Putamen (tissue), 1 donor: ENCODE measurements at places on chromosomes 2 and 18.

GRCh38 chr2:68829749-68830148, 41.4 kb downstream of the BMP10 start:
- DNase-seq: no peak

- no peak for DNase-seq
Observed at GRCh38 chr18:7803956-7804469, 236.9 kb downstream of the PTPRM start.

- DNase-seq: no peak
Observed at GRCh38 chr2:75066121-75066902, 107.9 kb downstream of the POLE4 start.

DNA sequence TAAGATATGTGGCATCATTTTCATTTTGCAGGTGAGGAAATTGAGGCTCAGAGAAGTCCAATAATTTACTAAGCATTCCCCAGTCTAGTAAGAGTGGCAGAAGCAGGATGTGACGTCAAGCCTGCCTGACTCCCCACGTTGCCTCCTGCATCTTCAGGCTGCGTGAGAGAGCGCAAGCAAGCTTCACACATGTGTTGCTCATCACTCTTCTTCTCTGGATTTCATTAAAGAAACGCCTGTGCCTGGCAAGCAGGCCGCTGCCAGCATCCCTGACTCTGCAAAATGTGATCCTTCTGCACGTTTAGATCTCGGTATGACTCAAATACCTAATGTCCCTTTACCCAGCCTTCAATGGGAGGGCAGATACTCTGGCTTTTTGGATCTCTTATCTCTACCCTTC, 96.8 kb downstream of the PRKCE start:
- DNase-seq: no peak

DNA sequence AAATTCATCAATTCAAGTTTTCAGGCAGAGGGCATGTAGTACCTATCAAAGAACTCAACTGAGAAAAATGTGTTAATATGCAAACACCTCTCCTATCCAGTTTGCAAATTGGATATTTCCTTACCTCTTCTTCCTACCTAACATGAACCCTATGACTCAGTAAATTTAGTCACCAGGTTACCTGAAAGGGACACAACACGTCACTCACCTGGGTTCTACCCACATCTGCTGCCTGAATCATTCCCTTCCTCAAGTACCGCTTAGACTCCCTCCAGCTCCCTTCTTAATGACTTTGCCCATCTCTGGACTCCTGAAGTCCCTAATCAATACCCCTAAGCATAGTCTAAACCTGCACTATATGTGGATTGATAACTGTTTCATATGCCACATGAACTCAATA, 10.4 kb downstream of the ANKRD44 start:
- DNase-seq: no peak
